ENCODE measurements at places on chromosomes 13 and 19. TPM values are rescaled to one million over a fixed set of nuclear protein-coding genes. Genes with fewer than 3 reads are reported as not detected.

The OR7G3 gene
- total RNA-seq: not detected

The ACER1 gene
- total RNA-seq: 0.14 TPM

The NANOS3 gene
- 0.75 TPM for total RNA-seq

The NLRP4 gene
- total RNA-seq: not detected

The PSG6 gene
- not detected for total RNA-seq

The WDR87 gene
- total RNA-seq: not detected

The LHFPL6 gene
- 30.2 TPM for total RNA-seq

The LRRC63 gene
- total RNA-seq: 0.69 TPM

The NALCN gene
- 6.8 TPM for total RNA-seq

The METTL21C gene
- total RNA-seq: 0.52 TPM

The WTIP gene
- total RNA-seq: 24.0 TPM

The PGLYRP1 gene
- total RNA-seq: not detected

The RASL11A gene
- 5.8 TPM for total RNA-seq

The LAIR1 gene
- 36.1 TPM for total RNA-seq

All from mucosa of gallbladder (tissue), 1 donor.